ENCODE measurements at places on chromosomes 2 and 18.
A peak's percentile ranks its signal among the peaks of the same experiment; 100 is the strongest.

DNA sequence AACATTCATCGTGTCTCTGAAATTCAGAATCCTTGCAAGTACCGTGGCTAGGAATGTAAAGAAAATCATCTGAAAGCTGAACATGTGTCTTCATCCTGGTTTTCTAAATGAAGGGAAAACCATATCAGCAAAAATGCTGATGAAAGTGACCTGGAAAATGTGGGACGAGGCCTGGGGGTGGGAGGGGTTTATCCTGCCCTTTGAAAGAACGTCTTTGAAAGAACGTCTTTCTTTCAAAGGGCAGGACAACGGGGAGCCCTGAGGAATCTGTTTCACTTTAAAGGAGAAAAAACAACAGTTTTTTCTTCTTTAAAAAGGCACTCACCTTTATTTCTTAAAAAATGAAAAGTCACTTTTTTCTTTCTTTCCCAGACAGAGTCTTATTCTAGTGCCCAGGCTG, 185.2 kb downstream of the ALPK2 start:
- DNase-seq, result no peak

- DNase-seq, result no peak
These were observed 496.1 kb upstream of the MYT1L start for GRCh38 chr2:2827046-2827636.

GRCh38 chr2:240611601-240612210, 13.6 kb upstream of the GPR35 start:
- DNase-seq, result no peak

GRCh38 chr2:1812926-1813325, 68.6 kb upstream of the PXDN start:
- DNase-seq, result no peak

DNA sequence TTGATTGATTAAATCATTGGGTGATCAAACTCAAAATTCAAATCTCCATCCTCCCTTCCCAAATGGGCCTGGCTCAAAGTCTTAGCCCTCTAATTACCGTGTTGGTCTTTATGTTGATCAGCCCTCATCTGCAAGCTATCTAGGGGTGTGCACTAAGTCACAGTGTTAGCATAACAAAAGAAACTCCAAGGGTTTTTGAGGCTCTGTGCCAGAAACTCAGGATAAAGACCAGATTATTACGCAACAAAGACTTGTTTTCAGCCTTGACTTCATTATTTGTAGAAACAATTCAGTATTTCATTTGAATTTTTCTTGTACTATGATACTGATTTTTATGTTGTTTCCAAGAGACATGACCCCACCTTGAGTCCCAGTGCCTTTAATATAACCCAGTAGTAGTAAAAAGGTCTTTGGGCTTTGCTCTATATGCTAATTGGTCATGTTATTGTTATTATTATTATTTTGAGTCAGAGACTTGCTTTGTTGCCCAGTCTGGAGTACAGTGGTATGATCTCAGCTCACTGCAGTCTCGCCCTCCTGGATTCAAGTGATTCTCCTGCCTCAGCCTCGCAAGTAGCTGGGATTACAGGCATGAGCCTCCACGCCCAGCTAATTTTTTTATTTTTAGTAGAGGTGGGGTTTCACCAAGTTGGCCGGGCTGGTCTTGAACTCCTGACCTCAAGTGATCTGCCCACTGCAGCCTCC, 13.9 kb downstream of the PSMD14 start:
- no peak for DNase-seq

- DNase-seq, result no peak
These were observed 119.4 kb downstream of the TWIST2 start for GRCh38 chr2:238967031-238967977.

- no peak for DNase-seq
These were observed 163.9 kb downstream of the COL4A4 start for GRCh38 chr2:227000123-227000522.

- DNase-seq, result peak; percentile 58
These were observed 1.9 kb downstream of the CTLA4 start for GRCh38 chr2:203869223-203870042.

DNA sequence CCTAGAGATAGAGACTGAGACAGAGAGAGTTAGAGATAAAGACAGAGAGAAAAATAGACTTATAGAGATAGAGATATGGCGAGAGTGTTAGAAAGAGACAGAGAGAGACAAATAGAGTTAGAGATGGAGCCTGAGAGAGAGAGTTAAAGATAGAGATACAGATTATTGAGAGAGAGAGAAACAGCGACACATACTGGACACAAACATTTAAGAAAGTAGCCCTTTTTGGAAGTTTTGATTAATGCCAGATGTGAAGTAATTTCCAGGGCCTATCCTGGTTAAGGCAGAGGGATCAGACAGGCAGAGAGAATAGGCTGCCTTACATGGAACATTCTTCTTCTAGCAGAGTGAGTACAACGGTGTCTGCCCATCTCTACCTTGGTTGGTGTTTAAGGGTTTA, 311.6 kb upstream of the CDH7 start:
- no peak for DNase-seq

DNA sequence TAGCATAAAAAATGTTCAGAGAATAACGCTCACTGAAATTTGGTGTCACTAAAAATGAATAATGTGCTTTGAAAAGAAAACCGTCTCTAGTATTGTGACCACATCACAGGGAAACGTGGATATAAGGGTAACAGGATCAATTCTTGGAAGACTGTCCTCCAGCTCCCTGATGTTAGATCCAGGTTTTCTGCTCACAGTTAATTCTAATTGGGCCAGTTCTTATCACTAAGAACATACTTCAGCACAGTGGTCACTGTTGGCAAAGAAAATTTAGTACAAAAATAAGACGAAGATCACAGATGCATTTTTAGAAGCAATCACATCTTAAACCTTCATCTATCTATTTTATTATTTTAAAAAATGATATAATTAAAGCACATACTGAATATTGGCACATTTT, 57.0 kb upstream of the CD226 start:
- DNase-seq, result no peak

DNA sequence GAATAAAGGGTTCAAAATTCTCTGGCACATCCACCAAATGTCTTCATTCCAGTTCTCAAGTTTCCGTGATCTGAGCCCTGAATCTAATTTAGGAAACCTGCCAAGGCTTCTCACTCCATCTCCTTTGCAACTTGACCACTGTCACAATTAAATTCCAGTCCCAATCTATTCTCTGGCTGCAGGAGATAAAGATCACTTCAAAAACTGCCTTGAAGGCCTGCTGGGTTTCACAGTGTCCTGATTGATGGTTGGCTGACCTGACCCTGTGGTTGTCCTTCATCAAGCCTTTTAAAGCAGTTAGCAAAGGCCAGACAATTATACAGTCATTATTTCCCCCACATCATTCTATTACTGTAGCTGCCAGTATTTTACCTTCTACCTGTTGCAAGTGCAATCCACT, 60.3 kb upstream of the DNAJC10 start:
- no peak for DNase-seq

DNA sequence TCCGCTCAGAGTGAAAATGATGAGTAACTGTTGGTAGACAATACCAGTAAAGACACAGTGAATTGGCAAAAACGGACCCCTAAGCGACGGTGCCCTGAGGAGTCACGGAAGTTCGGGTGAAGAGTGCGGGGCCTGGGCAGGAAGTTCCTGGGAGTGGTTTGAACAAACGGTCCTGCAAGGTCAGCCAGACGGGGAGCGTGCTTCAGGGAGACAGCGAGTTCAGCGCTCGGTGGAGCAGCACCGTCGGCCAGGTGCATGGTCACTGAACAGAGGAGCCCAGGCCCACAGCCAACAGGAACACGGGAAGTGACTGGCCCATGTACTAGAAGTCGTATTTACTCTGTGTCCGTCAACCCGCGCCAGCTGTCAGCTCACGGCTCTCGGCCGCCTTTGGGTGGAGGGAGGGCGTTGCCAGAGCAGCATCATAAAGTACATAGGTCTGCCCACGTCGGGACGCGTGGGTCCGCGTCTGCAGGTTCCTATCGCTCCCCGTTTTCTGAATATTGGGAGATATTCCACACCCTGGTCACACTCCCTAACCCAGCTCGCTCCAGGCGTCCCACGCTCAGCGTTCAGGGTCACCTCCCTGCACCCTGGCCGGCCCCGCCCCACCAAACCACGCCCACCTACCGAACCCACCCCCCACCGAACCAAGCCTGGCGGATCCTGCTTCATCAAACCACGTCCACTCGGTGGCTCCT, 75.6 kb upstream of the UXS1 start:
- DNase-seq, result peak; percentile 33

GRCh38 chr2:111537078-111537655, 346.8 kb downstream of the ANAPC1 start:
- no peak for DNase-seq

DNA sequence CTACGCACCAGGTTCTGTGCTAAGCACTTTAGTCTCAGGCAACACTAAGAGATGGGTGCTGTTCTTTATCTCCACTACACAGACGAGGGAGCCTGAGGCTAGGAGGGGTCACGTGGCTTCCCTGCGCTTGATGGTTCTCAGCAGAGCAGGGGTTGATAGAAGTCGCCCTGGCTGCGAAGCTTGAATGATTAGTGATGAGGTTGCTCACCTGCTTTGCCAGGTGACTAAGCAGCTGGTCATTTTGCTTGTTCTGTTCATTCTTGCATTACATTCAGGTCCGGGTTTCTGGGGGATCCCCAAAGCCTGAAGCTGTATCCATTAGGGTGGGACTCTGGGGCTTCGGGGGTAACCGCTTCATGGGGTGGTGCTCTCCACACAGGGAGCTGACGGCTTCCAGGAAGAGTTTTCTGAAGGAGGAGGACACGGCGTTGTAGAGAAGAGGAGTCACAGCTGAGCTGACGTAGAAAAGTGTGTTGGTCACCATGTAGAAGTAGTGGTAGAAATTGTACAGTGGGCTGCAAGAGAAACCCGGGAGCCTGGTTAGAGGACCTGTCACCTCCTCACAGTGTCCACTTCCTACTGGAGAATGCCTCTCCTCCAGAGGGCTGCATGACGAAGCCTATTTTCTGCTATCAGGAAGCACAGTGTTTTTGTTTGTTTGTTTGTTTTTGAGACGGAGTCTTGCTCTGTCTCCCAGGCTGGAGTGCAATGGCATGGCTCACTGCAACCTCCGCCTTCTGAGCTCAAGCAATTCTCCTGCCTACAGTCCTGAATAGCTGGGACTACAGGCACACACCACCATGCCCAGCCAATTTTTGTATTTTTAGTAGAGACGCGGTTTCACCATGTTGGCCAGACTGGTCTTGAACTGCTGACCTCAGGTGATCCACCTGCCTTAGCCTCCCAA, 11.5 kb downstream of the NTSR2 start:
- no peak for DNase-seq

GRCh38 chr2:237430861-237431260, 16.9 kb upstream of the COL6A3 start:
- DNase-seq, result no peak

DNA sequence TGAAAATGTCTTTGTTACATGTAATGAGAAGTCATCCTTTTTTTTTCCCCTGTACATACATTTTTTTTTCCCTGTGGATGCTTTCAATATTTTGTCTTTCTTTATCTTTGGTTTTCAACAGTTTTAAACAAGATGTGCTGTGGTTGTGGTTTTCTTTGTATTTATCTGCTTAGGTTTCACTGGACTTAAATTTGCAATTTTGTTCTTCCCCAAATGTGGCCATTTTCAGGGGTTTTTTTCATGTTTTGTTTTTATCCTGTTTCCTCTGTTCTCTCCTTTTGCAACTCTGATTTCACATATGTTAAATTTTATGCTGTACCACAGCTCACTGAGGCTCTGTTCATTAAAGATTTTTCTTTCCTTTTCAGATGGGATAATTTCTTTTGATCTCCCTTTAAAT, 41.7 kb downstream of the GALNT1 start:
- no peak for DNase-seq

DNA sequence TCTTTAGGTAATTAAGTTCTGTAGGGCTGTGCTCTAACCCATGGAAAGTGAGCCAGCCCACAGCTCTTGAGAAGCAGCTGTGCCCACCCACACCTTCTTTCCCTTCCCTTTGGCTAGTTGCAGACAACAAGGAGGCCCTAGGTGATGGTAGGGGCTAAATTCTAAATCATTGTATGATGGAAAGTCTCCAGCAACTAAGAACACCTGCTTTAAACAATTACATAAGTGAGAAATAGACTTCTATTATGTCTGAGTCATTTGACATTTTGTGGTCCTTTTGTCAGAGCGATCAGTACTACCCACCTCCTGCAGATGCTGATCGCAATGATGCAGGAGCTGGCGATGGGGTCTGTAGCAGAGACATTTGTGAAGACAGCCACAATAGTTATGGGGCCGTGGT, 79.6 kb downstream of the TEX51 start:
- no peak for DNase-seq

GRCh38 chr2:168962636-168963035, 61.5 kb downstream of the G6PC2 start:
- DNase-seq, result no peak

GRCh38 chr2:178227187-178227586, 32.9 kb downstream of the OSBPL6 start:
- DNase-seq, result no peak

GRCh38 chr2:239193401-239193811, 207.4 kb downstream of the HDAC4 start:
- DNase-seq, result no peak

DNA sequence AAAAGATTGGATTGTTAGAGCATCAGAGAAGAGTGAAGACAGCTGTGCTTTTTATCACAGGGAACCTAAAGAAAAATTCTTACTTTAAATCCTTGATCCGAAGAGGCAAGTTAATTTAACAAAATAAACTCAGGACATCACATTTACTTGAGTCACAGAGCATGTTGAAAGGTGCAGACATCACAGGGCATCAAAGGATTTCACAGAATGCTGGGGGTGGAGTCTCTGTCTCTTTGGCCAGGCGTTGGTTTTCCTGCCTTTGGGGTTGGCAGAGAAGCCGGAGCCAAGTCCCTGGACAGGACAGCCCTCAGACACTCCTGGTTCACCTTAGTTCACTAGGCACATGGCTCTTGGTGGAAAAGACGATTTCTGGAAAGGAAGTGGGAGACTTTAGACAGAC, 56.3 kb downstream of the SH3RF3 start:
- DNase-seq, result no peak

DNA sequence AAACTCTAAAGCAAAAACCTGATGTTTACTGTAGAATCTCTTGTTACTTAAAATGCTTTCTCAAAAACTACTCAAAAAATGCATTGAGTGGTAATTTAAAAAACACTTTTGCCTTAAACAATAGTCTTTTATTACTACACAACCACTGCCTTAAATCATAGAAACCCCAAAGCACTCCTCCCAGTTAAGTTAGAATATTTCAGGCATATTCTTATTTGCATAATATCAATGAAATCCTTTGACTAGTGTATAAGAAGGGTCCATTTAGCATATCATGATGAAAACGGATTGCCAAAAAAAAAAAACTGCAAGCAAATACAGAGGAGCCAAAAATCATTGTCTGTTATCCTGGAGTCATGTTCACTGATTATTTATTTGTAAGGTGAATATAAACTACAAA, 119.2 kb downstream of the PTPRM start:
- no peak for DNase-seq

- peak; percentile 89 for DNase-seq
These were observed 14.5 kb upstream of the DDX1 start for GRCh38 chr2:15577071-15577735.

GRCh38 chr2:160932960-160933359, 227.3 kb upstream of the TANK start:
- DNase-seq, result no peak

All from CD4-positive, alpha-beta T cell (primary cell).